Activated effector memory CD4-positive, alpha-beta T cell treated with Interleukin-2 at 50 U/mL for 16 hours (primary cell): ENCODE measurements at places on chromosomes 2 and 18.

DNA sequence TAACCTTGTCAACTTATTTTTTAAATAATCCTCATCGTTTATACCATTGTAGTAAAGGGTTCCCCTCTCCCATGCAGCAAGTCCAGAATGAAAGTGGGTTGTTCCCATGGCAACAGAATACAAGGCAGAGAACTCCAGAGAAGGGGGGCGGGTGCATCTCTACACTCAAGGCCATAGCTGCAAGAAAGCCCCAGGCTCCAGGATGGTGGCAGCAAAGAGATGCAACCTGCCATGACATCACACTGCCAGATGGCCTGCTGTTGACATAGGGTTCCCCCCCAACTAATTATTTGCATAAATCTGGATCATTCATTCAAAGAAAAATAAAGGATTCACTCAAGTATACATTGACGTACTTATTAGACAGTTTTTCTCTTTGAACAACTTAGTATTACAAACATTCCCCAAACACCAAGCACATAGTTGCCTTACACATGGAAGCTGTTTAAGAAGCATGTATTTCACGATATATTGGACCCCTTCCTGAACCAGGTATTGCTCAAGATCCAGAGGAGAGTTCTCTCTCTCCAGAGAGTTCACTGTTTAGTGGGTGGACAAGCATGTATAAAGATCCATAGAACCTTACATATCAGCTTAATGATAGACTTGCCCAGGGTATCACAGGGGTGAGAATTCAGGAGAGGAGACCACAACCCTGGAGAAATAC, 87.4 kb upstream of the KLF7 start:
- no peak for DNase-seq

DNA sequence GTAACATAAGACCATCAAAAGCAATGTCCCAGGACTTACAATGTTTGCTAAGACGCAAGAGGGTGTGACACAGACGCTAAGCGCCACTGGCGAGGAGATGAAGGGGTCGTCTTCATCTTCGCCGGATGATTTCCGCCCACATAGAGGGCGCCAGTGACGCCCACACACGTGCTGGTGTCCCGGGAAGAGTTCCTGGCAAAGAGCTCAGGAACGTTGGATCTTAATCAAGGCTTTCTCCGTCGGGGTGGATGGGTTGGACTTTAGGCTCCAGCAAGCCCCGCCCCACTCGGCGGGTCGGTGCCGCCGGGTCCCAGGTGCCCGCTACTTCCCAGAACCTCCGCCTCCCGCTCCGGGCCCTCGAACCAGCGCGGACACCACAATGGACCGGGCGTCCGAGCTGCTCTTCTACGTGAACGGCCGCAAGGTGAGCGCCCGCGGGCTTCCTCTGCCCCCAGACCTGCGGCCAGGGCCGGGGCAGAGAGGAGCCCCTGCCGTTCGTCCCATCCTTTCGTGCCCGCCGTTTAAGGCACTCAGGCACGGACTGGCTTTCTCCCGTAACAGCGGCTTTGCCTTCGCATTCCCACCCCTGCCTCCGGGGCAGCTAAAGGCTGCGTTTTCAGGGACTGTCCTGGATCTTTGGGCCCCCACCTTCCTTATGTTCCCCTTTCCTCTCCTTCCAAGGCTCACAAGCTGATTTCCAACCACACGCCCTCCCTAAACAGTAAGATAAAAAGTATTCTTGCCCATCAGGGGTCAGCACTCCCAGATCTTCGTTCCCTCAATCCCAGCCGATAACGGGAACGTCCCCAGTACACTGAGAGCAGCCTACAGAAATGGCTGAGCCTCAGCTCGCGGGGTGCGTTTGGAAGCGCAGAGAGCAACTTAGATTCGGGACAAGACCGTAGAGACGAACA, at the start of gene AOX1:
Gene AOX1, plus strand, starts transcription at position 285 of the 914 bp plus-strand sequence. Its CDS starts 95 bp downstream, at position 380.
- peak; percentile 10 for DNase-seq

- no peak for DNase-seq
These were observed 115.5 kb upstream of the HAAO start for GRCh38 chr2:42907835-42908234.

DNA sequence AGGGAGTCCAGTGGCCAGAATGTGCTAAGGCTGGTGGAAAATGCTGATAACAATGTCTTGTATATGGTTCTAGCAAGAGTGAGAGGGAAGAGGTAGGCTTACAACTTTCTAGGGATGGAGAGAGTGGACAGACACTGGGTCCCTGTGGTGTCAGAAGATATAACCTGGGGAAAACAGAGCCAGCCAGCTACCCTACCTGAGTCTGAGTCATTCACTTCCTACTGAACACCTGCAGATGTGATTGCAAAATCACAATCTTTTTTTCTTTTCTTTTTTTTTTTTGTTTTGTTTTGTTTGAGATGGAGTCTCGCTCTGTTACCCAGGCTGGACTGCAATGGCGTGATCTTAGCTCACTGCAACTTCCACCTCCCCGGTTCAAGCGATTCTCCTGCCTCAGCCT, 7.3 kb downstream of the TET3 start:
- no peak for DNase-seq

- DNase-seq = no peak
These were observed 10.5 kb upstream of the IKZF2 start for GRCh38 chr2:213161759-213162515.

DNA sequence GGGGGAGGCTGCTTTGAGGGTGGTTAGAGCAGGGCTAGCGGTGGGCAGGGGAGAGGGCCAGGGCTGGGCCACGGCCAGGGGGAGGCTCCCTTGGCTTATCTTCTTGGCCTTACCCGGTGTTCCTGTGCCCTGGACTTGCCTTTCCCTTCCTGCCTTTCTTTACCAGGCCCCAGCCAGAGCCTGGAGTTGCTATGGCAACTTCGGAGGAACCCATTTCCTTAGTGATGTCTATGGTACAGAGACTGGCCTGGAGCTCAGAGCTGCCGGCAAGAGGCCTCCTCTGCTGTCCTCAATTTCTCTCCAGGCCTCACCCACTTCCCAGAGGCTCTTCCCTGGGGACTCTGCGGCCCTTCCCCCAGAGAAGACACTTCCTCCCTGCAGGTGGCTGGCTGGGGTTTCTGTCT, 11.5 kb downstream of the SPEG start:
- DNase-seq = no peak

GRCh38 chr18:63157293-63158011, 162.1 kb downstream of the BCL2 start:
- DNase-seq = no peak

GRCh38 chr18:70822691-70823090, 533.8 kb downstream of the SOCS6 start:
- DNase-seq = no peak

DNA sequence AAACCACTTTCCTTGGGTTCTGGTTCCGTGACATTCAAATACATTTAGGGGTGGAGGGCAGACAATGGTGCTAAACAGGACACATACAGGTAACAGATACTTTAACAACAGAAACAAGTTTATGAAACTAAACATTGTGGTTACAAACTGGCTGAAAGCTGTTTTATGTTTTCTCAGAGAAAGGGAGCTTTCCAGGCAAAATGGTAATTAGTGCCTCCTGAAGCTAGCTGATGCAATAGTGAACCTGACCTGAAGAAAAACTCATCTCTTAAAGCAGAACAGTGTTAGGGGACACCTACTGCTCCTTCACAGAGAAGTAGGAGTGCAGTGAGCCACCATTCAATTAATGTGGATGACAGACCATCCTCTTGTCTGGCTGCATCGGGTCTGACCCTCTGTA, 138.9 kb downstream of the CCDC148 start:
- DNase-seq = no peak

DNA sequence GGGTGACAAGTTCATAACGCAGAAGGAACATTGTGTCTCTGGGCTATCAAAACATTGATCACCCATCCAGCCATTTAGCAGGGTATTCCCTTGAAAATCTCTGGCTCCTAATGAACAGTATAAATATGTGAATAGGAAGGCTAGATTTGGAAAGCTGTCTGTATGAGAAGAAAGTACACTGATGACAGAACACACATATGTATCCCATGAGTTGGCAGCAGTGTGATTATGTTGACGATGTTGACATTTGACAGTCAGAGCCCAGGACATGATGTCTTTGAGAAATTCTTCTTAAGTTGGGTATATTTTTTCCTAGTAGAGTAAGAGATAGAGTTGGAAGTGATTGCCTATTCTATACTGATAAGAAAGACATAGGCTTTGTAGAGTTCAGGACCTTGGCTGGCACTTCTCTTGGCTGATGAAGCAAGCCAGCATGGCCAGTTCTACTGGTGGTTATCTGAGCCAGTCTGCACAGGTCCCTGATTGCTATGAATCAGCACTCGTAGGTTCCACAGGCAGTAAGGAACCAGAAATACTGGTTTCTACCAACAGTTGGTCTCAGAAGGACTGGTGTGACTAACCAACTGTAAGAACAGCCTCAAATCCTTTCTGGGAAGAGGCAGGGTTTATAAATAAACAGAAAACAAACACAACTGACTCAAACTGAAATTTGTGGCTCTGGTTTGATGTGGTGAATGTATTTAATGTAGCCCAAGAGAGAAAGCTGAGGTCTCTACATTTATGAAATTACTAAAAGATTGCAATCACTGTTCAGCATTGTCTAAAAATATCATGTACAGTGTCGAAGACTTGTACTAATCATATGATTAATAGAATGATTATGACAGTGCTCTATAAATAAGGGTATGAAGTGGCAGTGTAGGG, 43.9 kb upstream of the RAPH1 start:
- DNase-seq = no peak

DNA sequence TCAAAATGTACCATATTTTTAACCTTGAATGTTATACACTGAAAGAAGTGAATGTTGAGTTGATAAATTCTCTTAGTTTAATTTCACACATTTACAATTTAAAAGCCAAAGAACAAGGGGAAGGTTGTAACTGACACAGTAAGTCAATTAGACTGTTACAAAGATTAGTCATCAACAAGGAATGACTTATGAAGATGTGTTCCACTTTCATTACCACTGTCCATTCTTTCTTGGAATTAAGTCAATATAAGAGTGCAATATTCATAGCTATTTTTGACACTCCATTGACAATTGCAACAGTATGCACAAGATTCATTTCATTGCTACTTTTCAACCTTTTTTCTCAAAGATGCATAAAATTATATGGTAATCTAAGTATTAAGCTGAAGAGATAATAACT, 291.3 kb downstream of the RIT2 start:
- no peak for DNase-seq

GRCh38 chr2:213451542-213452239, 167.4 kb downstream of the SPAG16 start:
- DNase-seq = no peak

GRCh38 chr2:62112179-62112578, 83.7 kb upstream of the B3GNT2 start:
- DNase-seq = no peak

- no peak for DNase-seq
These were observed 32.3 kb downstream of the WDPCP start for GRCh38 chr2:63555931-63556330.

GRCh38 chr2:224837558-224837957, 121.4 kb upstream of the CCDC195 start:
- no peak for DNase-seq

GRCh38 chr18:67041334-67041733, 437.4 kb upstream of the CDH19 start:
- DNase-seq = no peak

- DNase-seq = no peak
These were observed 68.5 kb upstream of the ITGA6 start for GRCh38 chr2:172358691-172359556.

DNA sequence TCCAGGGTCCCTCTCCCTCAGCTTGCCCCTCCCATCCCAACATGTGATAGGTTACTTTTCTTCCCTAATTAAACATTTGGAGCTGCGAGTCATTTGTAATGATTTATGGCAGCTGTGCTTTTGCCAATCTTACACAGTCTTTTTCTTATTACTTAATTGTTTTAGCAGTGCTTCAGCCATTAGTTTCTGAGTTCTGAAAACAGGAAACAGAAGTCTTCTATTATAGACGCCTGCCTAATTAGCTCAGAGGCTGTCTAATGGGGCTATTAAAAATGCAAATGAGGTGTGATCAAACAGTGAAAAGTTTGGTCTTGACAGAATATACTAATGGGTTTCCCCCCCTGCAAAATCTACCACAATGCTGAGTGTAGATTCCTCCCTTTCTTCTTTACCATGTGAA, 388.3 kb upstream of the CELF4 start:
- no peak for DNase-seq

DNA sequence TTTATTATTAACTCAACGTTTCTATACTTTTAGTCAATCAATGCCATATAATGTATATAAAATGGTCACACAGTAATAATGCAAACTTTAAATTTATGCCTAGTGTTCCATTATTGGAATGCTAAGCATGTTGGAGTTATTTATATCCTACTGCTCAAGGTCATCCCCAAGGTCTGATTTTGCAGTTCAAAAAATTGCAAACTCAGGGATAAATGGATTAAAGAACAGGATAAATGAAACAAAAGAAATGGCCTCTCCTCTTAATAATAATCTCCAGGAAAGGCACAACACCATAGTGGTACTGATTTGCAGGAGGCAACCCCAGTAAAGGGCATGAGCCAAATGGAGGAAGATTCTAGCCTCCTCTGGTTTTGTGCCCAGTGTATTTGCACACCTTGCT, 436.4 kb downstream of the EPHA4 start:
- DNase-seq = no peak

DNA sequence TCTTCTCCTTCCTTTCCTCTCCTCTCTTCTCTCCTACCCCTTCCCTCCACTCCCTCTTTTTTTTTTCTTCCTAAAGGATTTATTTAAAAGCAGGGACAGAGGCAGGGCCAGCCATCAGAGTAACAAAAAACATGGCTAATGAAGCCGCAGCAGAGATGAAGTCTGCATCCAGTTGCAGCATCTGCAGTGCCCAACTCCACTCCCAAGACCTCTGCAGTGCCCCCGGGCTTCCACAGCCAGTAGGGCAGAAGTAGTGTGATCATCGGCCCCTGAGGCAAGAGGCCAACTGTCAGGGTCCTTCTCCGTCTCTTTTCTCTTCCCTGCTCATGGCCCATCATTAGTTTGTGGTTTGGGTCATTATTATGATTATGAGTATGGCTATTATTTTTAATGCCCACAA, 4.2 kb upstream of the EGR4 start:
- DNase-seq = no peak

DNA sequence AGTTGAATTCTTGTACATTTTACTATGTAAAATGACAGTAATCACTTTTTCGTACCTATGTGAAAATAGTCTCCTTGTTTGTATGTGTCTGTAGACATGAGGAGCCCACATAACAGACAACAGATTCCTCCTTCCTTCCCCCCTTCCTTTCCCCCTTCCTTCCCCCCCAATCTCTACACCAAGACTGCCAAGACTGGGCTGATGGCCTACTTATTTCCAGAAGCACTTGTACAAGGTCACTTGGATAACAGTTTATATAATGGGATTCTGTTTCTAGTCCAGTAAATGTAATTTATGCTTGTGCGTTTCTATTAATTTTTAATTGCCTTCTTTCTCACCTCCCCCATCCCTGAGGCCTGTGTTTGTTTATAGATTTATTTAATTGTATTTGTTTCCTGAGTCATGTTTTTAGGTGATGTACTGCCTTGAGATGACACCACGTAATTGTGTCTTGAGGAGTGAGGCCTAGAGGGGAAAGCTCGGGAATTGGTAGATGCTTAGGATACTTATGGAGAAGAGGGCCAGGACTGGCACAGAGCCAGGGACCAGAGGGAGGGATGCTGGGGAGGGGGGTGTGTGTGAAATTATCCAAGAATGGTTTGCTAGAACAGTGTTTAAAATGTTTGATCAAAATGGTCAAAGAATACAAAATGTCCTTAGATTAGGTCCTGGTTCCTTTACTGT, 12.3 kb downstream of the B3GNT2 start:
- DNase-seq = no peak
